ENCODE measurements at places on chromosomes 16 and 17.

DNA sequence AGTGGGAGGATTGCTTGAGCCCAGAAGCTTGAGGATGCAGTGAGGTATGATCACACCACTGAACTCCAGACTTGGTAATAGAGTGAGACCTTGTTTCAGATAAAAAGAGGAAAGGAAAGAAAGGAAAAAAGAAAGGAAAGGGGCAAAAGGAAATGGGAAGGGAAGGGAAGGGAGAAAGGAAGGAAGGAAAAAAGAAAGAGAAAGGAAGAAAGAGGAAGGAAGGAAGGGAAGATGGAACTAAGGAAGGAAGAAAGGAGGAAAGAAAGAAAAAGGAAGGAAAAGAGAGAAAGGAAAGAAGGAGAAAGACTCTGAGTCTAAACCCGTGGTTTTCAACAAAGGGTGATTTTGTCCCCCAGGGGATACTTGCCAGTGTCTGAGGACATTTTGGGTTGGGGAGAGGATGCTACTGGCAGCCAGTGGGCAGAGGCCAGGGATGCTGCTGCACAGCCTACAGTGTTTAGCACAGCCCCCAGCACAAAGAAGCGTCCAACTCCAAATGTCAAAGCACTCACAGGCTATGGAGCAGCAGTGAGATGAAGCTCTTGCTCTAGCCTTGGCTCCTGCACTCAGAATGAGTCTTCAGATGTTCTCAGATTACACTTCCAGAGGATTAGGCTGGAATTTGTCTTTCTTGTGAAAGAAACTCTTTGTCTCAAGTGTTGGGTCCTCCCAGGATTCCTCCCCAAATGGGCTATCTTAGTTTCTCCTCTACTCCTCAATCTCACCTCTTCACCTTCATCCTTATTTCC lies 64.2 kb downstream of the BMERB1 start:
- no peak for DNase-seq

GRCh38 chr16:85362443-85362842 lies 250.2 kb upstream of the CIBAR2 start:
- no peak for DNase-seq

DNA sequence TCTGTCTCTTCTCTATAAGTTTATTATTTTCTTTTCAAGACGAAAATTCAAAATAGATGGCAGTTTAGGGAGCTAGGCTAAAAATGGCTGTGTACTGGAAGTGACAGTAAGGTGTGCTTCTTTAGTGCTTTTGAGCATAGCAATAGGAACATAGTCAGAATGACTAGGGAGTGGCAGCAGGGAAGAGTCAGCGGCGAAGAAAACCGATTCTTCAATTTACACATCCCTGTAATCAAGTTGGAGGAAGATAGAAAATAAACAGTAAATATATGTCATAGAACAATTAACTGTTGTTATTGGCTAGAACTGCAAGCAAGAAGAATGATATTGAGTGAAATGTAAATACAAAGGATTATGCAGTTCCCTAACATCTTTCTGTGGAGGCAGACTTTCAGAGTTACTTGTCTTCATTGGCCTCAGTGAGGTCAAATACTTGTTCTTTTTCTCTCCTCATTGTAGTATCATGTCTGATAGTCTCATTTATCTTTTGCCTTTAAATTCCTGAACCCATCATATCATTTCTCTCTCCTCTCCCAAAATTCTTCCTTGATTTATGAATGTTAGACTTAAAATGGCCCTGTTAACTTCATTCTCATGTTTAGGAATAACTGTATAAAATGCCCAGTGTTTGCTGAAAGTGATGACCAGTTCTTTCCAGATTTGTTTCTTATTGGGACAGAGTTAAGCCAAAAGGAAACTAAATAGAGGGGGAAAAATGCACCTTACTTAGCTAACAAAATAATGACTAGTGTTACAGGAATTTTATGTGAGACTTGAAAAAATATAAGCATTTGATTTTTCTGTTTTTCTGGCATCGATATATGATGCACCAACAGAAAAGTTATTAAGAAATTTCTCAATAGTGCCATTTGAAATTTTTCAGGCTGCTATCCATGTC lies 211.4 kb downstream of the BCAS3 start:
- no peak for DNase-seq

GRCh38 chr16:87344931-87345631 lies 27.9 kb upstream of the C16orf95 start:
- DNase-seq: no peak

- DNase-seq: no peak
Measured at GRCh38 chr17:81489012-81489997, 23.3 kb downstream of the ACTG1 start.

- no peak for DNase-seq
Measured at GRCh38 chr17:11332706-11333105, 91.7 kb downstream of the SHISA6 start.

GRCh38 chr17:18960803-18961511 lies 9.0 kb downstream of the SLC5A10 start:
- peak; percentile 82 for DNase-seq

GRCh38 chr17:81277421-81277820 lies 17.7 kb downstream of the SLC38A10 start:
- DNase-seq: no peak

Measured in GM18507 (cell line).